ENCODE measurements at places on chromosomes 13 and 19. TPM values are rescaled to one million over a fixed set of nuclear protein-coding genes. Genes with fewer than 3 reads are reported as not detected.
A peak's percentile ranks its signal among the peaks of the same experiment; 100 is the strongest.

DNA sequence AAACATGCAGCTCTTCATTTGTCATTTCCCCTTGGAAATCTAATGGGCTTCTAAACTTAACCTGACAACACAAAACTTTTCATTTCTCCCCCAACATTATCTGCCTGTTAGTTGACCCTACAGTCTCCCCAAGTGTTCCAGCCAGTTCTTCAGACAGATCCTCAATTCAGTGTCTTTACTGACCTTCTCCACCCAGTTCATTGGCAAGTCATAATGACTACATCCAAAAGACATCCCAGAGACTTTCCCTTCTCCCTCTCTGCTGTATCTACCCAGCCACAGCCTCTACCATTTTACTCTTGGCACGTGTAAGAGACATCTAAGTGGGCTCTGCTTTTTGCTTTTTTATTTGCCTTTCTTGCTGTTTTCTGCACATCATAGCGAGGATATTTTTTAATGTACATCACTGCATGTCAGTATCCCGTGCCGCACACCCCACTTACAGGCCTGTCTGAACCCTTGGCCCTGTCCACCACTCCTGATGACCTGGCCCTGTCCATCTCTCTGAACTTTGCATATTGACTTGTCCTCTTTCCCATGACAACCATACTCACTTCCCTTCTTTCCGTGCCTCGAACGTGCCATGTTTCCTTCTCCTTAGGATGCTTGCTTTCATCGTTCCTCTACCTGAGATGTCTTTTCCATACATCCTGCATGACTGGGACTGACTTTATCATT lies 391.9 kb downstream of the IRS2 start:
- no peak overlapping the region for H3K4me3 ChIP-seq
- peaks cover 18% of the 10 kb centered on the region for H3K27me3 ChIP-seq
- no peak overlapping the region for H3K27ac ChIP-seq
- DNase-seq, result no peak
- no peaks in the 10 kb centered on the region for H3K36me3 ChIP-seq

DBP gene
- 13.4 TPM for total RNA-seq

GRCh38 chr13:49995625-49996101 lies 1.2 kb upstream of the TRIM13 start:
- no peak for DNase-seq
- peak overlapping the region; percentile 21 for H3K27ac ChIP-seq
- H3K27me3 ChIP-seq, result no peaks in the 10 kb centered on the region
- peak overlapping the region; percentile 57 for H3K4me3 ChIP-seq

URAD gene
- total RNA-seq, result not detected

ZNF560 gene
- 0.96 TPM for total RNA-seq

MATK gene
- total RNA-seq, result 19.2 TPM

LILRA1 gene
- total RNA-seq, result not detected

DNA sequence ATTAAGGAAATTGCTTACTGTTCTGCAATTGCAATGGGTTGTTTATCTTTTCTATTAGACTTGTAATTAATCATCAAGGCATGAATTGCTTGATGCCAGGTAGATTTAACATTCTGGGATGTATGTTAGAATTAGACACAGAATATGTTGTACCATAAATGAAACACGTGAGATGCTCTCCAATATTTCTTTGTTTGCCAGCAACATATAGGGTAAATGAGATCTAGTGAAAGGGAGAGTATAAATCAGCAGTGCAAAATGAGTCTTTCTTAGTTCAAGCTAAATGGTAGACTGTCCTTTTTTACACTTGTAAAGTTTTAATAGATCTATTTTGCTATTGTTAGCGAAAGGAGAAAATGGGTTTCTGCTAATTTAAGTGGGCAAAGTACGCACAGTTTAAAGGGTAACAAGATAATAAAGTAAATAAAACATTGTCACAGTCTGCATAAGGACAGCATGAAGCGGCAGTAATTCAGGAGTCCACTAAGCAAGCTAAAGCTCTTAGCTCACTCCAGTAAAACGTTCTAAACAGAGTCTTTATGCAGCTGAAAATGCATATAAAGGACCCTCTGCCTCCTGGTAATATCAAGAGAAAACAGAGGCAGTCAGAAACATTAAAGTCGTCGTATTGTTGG lies 1137.1 kb downstream of the OLFM4 start:
- H3K4me3 ChIP-seq, result no peak overlapping the region
- H3K27ac ChIP-seq, result no peak overlapping the region
- DNase-seq, result no peak
- H3K27me3 ChIP-seq, result no peaks in the 10 kb centered on the region

DNA sequence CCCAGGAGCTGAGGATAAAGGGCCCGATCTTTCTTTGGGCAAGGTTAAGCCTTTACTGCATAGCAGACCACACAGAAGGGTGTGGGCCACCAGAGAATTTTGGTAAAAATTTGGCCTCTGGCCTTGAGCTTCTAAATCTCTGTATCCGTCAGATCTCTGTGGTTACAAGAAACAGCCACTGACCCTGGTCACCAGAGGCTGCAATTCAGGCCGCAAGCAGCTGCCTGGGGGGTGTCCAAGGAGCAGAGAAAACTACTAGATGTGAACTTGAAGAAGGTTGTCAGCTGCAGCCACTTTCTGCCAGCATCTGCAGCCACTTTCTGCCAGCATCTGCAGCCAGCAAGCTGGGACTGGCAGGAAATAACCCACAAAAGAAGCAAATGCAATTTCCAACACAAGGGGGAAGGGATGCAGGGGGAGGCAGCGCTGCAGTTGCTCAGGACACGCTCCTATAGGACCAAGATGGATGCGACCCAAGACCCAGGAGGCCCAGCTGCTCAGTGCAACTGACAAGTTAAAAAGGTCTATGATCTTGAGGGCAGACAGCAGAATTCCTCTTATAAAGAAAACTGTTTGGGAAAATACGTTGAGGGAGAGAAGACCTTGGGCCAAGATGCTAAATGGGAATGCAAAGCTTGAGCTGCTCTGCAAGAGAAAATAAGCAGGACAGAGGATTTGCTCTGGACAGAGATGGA lies 8.4 kb upstream of the CEACAM19 start:
- no peaks in the 10 kb centered on the region for H3K27me3 ChIP-seq
- DNase-seq, result no peak
- H3K36me3 ChIP-seq, result no peaks in the 10 kb centered on the region

ZNF540 gene
- total RNA-seq, result 2.3 TPM

NAA16 gene
- total RNA-seq, result 16.5 TPM

- H3K27me3 ChIP-seq, result no peaks in the 10 kb centered on the region
- no peak overlapping the region for H3K27ac ChIP-seq
- no peaks in the 10 kb centered on the region for H3K36me3 ChIP-seq
- H3K4me1 ChIP-seq, result no peaks in the 10 kb centered on the region
Measured at GRCh38 chr13:29159871-29160270, 339.7 kb downstream of the MTUS2 start.

GRCh38 chr13:107906131-107906530 lies 309.2 kb downstream of the LIG4 start:
- H3K36me3 ChIP-seq, result no peaks in the 10 kb centered on the region
- no peak for DNase-seq
- H3K27ac ChIP-seq, result no peak overlapping the region
- no peaks in the 10 kb centered on the region for H3K4me1 ChIP-seq

GRCh38 chr19:47723581-47723940 lies 10.3 kb downstream of the EHD2 start:
- peak overlapping the region; percentile 71 for H3K4me3 ChIP-seq
- H3K4me1 ChIP-seq, result peaks cover 24% of the 10 kb centered on the region
- peak; percentile 38 for DNase-seq
- H3K27ac ChIP-seq, result no peak overlapping the region
- H3K36me3 ChIP-seq, result no peaks in the 10 kb centered on the region
- H3K27me3 ChIP-seq, result peaks cover 17% of the 10 kb centered on the region

CBARP gene
- total RNA-seq, result 0.38 TPM

DNA sequence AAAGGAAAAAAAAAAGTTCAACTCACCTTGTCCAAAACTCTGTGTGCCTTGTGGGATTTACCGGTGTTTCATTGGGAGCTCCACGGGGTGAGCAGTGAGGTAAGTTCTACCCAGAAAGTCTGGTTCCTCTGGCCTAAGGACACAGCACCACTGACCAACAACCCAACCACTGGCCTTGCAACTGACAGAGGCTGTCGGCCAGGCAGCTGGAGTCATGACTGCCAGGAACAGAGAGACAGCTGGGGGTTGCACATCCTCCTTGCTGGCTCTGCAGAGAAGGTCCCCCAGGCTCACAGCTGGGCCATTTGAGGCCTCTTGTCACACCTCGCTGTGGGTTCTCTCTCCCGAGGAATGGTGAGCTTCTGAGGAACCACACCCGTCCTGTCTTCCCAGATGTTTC lies 59.5 kb downstream of the ANKRD10 start:
- peaks cover 2% of the 10 kb centered on the region for H3K36me3 ChIP-seq
- no peak for DNase-seq
- no peak overlapping the region for H3K4me3 ChIP-seq
- H3K27ac ChIP-seq, result no peak overlapping the region

MAG gene
- total RNA-seq, result 0.29 TPM

ANKLE1 gene
- total RNA-seq, result 5.8 TPM

DNA sequence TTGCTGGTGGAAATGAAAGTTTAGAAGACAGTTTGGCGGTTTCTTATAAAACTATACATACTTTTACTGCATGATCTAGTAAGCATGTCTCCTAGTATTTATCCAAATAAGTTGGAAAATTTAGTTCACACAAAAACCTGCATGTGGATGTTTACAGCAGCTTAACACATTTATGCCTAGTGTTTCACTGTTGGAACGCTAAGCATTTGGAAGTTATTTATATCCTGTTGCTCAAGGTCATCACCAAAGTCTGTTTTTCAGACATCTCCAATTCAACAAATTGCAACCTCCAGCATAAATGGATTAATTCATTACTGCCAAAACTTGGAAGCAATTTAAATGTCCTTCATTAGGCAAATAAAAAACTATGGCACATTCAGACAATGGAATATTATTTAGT lies 461.8 kb downstream of the SUCLA2 start:
- H3K4me3 ChIP-seq, result no peak overlapping the region
- H3K27ac ChIP-seq, result no peak overlapping the region
- peaks cover 2% of the 10 kb centered on the region for H3K36me3 ChIP-seq
- no peak for DNase-seq
- H3K4me1 ChIP-seq, result no peaks in the 10 kb centered on the region

DNA sequence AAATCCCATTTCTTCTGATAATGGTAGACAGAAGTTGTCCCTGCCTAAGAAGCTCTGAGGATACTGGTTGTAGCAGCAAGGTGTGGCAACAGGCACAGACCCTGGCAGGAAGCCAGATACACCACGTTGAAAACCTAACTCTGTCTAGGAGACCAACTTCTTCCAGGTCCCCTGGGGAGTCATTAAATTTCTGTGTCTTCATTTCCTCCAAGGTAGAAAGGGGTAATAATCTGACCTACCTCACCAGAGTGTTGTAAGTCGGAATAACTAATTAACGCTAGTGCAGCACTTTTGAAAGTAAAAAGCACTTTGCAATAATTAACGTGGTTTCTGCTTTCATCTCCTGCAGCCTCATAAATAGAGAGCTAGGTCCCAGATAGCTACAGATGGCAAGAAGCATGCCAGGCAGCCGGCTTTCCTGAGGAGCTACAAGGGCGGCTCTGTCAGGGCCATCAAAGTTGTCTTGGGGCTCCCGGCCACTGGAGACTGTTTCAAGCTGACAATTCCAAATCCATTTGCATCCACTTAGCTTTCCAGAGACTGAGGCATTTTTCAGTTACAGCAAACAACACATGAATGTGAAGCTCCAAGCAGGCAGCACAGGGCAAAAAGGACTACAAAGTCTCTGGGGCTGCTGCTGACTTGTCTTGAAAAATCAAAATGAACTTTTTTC lies 176.2 kb downstream of the FOXO1 start:
- no peaks in the 10 kb centered on the region for H3K27me3 ChIP-seq
- H3K4me1 ChIP-seq, result peaks cover 81% of the 10 kb centered on the region
- peak overlapping the region; percentile 34 for H3K4me3 ChIP-seq
- H3K36me3 ChIP-seq, result no peaks in the 10 kb centered on the region
- H3K27ac ChIP-seq, result no peak overlapping the region

DNA sequence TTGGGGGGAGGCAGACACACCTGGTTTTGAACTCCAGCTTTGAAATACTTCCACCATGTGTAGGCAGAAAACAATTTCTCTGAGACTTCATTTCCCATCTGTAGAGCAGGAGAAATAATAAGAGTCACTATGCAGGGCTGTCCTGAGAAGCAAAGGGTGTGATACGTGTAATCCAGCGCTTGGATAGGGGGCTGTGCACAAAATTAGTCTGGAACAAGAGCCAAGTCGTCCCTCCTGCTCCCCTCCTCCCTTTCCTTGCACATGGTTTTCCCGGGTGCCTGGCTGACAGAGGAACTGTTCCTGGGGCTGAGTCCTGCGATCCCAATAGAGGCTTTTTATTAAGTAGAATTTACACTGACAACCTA lies 29.6 kb upstream of the UBE2L5 start:
- no peak overlapping the region for H3K27ac ChIP-seq
- no peaks in the 10 kb centered on the region for H3K27me3 ChIP-seq
- no peaks in the 10 kb centered on the region for H3K36me3 ChIP-seq
- DNase-seq, result no peak
- peaks cover 74% of the 10 kb centered on the region for H3K4me1 ChIP-seq

DNA sequence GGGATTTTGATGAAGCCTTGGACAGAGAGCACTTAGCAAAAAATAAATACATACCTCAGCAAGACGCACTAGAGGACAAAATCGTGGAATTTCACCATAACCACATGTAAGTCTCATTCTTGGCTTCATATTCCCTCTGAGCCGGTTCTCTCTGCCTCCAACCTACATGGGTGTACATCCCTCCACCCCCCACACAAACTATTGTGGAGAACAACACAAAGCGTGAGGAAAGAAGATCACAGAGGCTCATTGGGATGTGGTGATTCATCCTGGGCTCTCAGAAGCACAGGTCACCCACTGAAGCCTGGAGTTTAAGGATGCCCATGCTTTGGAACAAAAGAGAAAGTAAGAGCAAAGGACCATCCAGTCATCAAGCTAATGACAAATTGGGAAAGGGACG lies 192.2 kb downstream of the STK24 start:
- H3K27me3 ChIP-seq, result peaks cover 25% of the 10 kb centered on the region
- H3K4me1 ChIP-seq, result no peaks in the 10 kb centered on the region
- no peak overlapping the region for H3K27ac ChIP-seq

ZNF583 gene
- total RNA-seq, result 2.3 TPM

Measured in activated T-cell treated with anti-CD3 and anti-CD28 coated beads, Interleukin-2, amount 50 U/mL, for 72 hours (primary cell).